ENCODE measurements at places on chromosomes 1 and 21.
A peak's percentile ranks its signal among the peaks of the same experiment; 100 is the strongest.

- no peak for DNase-seq
These were observed 8.4 kb downstream of the KCNN3 start for GRCh38 chr1:154861607-154862094.

- no peak for DNase-seq
These were observed 232.9 kb upstream of the SGIP1 start for GRCh38 chr1:66300972-66301451.

DNA sequence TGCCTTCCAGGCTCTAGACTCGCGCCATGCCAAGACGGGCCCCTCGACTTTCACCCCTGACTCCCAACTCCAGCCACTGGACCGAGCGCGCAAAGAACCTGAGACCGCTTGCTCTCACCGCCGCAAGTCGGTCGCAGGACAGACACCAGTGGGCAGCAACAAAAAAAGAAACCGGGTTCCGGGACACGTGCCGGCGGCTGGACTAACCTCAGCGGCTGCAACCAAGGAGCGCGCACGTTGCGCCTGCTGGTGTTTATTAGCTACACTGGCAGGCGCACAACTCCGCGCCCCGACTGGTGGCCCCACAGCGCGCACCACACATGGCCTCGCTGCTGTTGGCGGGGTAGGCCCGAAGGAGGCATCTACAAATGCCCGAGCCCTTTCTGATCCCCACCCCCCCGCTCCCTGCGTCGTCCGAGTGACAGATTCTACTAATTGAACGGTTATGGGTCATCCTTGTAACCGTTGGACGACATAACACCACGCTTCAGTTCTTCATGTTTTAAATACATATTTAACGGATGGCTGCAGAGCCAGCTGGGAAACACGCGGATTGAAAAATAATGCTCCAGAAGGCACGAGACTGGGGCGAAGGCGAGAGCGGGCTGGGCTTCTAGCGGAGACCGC is 2.0 kb upstream of the OLIG2 start:
- no peak for DNase-seq

- no peak for DNase-seq
These were observed 16.4 kb upstream of the MAPKAPK2 start for GRCh38 chr1:206668351-206668750.

GRCh38 chr21:37356706-37357105 is 9.9 kb upstream of the DYRK1A start:
- no peak for DNase-seq

DNA sequence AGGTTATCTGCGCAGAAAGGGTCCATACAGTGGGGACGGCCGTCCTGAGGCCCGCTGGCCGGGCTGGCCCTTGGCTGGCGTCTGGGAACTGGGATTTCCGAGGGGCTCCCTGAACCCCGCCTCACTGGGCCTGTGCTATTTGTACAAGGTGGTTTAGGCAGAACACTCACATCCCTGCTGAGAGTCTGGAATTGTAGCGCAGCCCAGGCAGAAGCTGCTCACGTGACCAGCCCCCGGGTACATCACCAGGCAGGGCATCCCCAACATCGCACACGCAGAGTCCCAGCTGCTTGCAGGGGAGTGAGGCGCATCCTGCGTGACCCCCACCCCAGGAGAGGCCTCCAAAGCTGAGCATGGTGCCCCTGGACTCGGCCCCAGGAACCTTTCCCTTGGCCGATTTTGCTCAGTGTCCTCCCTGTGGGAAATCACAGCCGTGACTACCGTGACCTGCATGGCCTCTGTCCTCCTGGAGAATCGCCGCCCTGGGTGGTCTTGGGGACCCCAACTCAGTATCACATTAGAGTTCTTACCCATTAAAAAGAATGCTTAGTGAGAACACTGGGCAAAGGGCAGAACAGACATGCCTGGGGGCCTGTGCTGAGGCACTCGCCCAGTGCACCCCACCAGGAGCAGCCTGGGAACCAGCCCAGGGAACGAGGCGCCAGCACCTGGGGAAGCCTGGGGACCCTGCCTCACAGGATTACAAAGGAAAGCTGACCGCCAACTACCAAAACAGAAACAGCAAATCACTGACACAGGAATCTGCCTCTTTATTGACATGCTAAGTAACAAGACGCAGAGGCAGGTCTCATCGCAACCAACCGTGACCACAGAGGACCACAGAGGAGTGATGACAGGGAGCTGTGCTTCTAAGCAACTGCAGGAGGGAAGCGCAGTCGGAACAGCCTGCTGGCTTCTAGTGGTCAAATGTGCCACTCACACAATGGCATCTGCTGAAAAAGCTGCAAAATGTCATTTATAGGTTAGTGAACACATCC is 33.5 kb downstream of the UBE2G2 start:
- DNase-seq, result no peak

DNA sequence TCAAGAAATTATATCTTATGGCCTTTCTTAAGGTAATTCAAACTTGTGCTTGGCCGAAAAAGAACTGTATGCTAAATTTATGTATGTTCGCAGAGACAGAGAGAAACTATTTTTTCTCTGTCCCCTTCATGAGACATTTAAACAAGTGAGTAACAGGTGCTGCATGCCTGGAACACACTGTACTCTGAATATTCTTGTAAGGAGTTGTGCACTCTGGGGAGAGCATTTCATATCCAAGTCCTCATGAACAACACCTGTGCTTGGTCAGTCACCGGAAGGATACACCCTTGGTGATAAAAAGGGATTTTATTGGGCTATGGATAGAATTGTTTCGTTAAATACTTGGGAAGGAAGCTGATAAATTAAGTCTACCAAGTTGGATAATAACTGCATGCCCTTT is 220.8 kb upstream of the NRIP1 start:
- DNase-seq, result no peak

GRCh38 chr1:16095447-16095846 is 22.0 kb upstream of the FAM131C start:
- no peak for DNase-seq

DNA sequence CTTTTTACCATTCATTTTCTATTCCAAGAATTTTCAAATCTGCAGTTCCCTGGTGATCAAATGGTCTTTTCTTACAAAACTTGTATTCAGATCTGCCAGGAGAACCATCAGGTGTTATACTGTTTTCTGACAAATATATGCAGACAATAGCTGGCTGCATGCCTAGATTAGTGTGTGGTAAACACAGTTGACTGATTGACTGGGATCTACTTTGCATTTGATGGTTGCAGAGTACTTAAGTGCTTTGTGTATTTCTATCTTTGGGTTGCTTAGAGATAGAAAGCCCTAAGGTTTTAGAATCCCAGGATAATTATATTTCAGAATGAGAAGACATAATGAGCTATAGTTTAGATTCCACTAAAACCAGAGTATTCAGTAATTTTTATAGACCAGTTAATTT is 102.0 kb upstream of the CHODL start:
- no peak for DNase-seq

DNA sequence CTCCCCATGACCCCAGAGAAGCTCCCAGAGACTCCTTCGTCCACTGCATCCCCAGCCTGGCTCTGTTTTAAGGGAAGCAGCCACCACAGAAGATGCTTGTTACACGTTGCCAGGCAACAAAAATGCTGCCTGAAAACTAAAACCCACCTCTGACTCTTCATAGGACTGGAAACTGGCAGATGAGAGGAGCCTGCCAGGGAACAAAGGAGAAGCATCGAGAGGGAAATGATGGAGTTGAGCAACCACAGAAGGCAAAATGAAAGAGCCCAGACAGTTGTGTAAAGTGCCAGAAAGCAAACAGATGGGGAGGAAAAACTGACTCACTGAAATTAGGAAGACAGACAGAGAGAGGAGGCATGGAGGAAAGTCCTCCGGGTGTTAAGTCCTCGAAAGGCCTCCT is 118.4 kb downstream of the KCNN3 start:
- no peak for DNase-seq

GRCh38 chr1:191022856-191023255 is 545.2 kb upstream of the BRINP3 start:
- DNase-seq, result no peak

GRCh38 chr1:116346943-116347673 is 25.9 kb upstream of the ATP1A1 start:
- DNase-seq, result no peak

DNA sequence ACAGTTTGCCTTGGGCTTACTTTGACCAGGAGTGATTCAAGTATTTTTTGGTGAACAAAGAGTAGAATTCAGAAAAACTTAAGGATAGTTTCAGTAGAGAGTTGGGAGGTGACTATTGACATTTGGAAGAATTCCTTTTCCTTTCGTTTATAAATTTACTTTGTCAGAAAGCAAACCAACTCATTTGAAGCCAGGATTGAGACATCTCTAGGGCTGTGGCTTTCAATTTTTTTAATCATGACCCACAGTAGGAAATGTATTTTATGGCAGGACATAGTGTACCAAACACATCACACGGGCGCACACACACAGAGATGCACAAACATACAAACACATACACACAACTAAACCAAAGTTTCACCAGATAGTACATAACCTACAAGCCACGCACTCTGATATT is 24.1 kb downstream of the NR5A2 start:
- no peak for DNase-seq

- DNase-seq, result peak; percentile 70
These were observed 84.4 kb downstream of the NKAIN1 start for GRCh38 chr1:31155216-31155806.

DNA sequence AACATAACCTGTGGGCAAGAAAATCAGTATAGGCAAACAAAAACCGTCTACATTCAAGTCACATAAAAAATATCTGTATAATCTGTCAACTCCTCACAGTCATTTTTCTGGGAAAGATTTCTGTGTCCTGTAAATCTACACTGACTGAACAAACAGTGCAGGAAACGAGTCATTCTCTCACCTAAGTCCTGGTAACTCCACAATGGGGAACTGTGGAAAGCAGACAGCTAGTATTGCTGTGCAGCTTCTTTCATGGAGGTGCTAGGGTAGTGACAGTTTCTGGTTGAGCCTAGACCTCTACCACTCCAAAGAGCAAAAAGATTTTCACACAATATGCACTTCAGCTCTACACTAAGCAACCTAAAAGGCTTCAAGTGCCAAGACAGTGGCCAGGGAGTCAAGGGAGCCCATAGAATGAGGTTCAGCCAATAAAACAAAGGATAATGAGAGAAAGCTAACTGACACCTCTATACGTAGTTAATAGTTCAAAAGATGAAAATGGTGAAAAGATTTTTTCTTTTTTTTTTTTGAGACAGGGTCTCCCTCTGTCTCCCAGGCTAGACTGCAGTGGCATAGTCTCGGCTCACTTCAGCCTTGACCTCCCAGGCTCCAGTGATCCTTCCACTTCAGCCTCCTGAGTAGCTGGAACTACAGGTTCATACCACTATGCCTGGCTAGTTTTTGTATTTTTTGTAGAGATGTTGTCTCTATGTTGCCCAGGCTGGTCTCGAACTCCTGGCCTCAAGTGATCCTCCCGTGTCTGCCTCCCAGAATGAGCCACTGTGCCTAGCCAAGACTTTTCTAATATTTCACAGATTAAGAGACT is 5.5 kb downstream of the PTP4A2 start:
- no peak for DNase-seq

GRCh38 chr1:9198538-9199361 is 35.8 kb upstream of the H6PD start:
- DNase-seq, result peak; percentile 64

DNA sequence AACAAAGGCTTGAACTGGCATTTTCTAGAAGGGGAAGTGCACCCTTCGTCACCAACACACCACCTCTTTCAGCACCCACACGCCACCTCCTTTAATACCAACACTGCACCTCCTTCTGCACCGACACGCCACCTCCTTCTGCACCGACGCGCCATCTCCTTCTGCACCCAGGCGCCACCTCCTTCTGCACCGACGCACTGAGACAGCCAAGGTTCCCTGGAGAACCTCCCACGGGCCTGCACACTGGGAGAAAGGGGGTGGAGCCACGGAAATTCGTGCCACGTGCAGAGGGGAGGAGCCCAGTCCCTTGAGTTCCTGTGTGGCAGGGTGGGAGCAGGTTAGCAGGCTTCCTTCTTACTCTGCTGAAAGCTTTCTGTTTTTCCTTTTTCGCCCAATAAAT is 327.9 kb upstream of the C1orf174 start:
- DNase-seq, result no peak

DNA sequence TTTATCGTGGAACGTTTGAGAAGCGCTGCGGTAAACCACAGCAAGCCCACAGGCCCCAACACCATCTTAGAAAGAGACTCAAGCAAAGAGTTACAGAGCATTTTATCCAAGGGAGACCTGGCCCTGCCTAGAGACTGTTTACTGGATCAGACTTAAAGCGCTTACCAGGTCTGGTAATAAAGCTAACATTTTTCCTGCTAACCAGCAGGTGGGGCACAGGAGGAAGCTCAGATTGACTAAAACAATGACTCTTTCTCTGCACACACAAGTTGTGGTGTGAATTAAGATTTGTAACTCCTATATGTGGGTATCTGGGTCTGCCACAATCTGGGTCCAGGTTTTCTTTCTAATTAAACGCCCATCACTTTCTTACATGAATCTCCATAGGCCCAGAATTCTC is 136.5 kb upstream of the ETS2 start:
- DNase-seq, result no peak

DNA sequence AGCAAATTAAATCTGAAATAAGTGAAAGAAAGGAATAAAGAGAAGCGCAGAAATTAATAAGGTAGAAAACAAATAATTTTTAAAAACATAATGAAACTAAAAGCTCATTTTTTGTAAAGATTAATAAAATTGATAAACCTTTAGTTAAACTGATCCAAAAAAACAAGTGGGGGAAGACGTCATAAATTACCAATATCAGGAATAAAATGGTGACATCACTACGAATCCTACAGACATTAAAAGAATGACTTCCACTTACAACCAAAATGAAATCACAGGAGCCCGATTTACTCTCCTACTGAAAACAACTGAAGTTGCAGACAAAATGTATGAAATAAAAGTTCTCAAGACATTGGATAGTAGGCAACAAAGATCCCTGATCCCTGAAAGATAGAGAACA is 68.1 kb upstream of the IFFO2 start:
- DNase-seq, result no peak

DNA sequence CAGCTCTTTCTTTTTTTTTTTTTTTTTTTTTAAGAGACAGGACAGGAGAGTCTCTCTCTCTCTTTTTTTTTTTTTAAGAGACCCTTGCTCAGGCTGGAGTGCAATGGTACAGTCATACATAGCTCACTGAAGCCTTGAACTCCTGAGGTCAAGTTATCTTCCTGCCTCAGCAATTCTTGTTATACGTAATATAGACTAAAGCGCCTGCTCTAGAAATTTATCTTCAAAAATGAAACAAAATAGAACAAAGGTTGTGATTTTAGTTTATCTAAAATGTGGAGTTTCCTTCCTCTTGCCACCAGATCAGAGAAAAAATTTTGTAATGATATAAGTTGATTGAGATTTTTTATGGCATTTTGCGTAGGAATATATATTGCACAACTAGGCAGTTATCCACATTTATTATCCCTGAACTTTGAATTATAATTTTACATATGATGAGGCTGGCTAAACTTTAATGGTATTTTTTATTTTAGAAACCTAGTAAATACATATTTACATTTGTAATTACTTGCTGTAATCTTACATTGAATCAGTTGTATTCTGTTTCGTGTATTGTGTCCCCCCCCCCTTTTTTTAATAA is 44.2 kb downstream of the MTF2 start:
- DNase-seq, result no peak

- peak; percentile 53 for DNase-seq
These were observed at the start of gene LBR for GRCh38 chr1:225427235-225428067. Gene LBR, minus strand, starts transcription at chr1:225428038. Its CDS starts 3,963 bp downstream, at chr1:225424075.
